ENCODE measurements at places on chromosomes 6 and 20.

- no peak for DNase-seq
Measured at GRCh38 chr6:73624896-73625295, 28.9 kb downstream of the SLC17A5 start.

DNA sequence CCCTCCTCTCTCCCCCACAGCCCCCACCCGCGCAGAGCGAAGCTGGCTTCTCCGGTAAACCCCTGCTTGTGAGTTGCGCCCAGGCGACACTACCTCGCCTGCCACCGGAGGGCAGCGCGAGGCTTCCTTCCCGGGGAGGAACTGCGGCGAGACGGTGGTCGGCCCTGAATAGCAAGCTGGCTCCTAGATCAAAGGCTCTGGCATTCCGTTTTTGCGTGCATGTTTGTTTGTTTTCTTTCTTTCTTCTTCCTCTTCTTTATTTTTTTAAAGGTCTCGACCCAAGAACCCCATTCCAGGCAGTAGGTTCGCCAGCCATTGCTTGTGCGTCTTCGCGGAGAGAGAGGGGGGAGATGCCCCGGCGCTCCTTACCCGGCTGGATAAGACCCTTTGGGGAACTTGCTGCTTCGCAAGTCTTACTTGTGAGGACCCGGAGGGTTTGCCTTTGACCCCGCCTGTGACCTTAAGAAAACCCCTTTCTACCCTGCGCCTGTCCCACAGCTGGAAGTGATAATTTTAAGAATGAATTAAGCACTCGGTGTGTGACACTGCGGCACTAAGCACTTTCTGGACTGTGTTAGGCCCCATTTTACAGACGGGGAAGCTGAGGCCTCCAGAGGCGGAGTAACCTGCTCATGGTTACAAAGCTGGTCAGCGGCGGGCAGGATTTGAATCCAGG, 92.7 kb upstream of the SIRPA start:
- DNase-seq, result peak; percentile 76

DNA sequence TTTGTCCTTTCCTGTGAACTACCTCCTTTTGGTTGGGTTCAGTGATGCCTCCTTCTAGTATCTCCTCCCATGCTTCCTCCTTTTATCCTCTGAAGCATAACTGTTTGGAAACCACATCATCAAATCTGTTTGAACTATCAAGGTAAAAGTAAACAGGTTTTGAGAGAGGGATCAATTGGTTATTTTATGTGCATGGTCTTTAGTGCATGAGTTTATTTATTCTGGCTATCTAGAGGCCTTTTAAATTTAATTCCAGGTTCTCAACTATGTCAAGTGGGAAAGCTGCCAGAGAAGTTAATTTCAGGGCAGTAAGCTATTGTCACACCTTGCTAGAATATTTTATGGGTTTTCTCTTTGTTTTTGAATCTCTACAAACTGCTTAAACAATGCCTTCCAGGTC, 54.1 kb downstream of the WASF1 start:
- DNase-seq, result no peak

- no peak for DNase-seq
Measured at GRCh38 chr6:97645757-97646156, 362.7 kb upstream of the MMS22L start.

- no peak for DNase-seq
Measured at GRCh38 chr6:163991321-163991720, 576.8 kb downstream of the QKI start.

Measured in IMR-90 (cell line).